ENCODE measurements at places on chromosomes 12 and 14.

DNA sequence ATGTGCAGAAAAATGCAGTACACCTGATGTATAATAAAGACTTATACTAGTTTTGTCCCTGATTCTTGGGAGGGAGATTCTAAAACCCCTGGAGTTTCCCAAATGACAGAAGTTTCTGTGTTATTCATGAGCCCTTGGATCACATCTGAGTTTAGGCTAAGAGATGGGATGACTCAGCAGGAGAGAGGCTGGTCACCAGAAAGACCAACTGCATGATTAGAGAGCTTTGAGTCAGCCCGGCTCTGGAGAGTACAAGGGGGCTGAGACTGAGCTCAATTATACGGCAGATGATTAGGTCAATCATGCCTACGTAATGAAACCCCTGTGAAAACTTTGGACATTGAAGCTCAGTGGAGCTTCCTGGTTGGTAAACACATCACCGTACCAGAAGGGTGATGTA, 174.2 kb downstream of the SSPN start:
- no peak for DNase-seq

- no peak for DNase-seq
Measured at GRCh38 chr14:41868396-41868795, 261.7 kb downstream of the LRFN5 start.

DNA sequence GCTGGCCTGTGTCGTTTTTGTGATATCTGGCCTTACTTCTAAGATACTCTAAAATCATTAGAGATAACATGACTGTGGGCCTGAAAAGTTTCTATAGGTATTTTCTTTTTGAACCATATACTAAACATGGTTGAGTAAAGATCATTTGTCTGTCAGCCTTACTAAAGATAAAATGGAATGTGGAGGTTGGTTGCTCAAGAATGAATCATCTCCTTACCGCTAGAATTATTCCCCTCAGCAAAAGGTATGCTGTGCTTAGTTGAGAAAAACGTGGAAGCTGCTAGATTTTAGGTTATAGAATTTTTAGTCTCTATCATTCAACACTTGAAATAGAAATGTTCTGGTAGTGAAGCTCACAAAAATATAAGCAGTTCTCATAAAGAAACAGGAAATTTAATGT, 407.3 kb downstream of the AEBP2 start:
- DNase-seq, result no peak

DNA sequence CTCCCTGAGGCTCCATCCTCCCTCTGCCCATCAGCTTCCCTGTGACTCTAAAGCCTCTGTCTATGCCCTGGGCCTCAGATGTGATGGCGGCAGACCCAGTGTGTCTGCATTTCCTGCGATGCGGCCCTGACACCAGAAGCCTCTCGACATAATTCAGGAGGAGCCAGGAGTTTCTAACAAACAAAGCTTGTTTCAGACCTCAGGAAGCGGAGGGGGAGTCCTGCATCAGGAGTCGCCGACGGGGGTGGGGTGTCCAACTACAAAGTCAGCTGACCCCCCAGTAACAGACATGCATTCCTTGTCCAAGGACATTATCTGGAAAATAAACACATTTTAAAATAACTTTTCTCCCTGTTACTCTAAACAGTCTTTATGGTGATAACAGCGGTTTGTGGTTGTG, 167.5 kb downstream of the DPF3 start:
- DNase-seq, result no peak

- DNase-seq, result no peak
Measured at GRCh38 chr12:42420395-42420794, 94.4 kb downstream of the PPHLN1 start.

- DNase-seq, result peak; percentile 57
Measured at GRCh38 chr14:32710731-32711680, 227.7 kb upstream of the NPAS3 start.
